ENCODE measurements at places on chromosomes 5 and 9.

DNA sequence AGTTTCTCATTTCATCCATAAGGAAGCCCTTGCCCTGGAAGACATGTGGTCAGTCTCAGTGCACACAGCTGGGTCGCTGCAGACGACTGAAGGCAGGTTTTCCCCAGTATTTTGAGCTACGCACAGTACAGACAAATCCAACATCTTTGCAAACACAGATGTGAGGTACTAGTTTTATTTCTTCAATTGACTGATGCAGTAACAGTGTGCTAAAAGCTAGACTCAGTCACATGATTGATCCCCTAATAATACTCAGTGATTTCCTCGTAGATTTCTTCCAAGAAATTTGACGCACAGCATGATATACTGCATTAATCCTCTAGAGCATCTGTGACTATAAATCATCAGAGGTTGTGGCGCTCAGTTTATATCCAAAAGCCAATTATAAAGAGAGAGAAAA lies 346.1 kb downstream of the DIRAS2 start:
- no peak for DNase-seq

GRCh38 chr5:1107167-1108022 lies 4.5 kb downstream of the SLC12A7 start:
- no peak for DNase-seq

- DNase-seq = peak; percentile 17
Measured at GRCh38 chr9:124040935-124041816, 29.6 kb downstream of the LHX2 start.

GRCh38 chr5:144203750-144204596 lies 33.3 kb downstream of the KCTD16 start:
- DNase-seq = peak; percentile 72

DNA sequence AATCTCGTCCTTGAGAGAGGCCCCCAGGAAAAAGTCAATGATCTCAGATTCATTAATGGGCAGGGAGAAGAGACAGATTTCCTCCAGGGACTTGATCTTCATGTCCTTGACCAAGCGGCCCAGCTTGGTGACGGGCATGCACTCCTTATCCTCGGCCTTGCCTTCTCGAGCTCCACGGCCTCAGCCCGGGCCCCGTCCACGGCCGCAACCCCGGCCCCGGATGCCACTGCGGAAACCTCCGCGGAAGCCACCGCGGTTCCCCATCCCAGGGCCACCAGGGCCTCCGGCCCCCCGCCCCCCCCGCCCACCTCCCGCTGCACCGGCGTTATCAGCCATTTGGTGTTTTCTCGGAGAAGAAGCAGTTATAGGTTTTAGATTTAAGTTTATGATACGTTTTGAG lies 18.3 kb downstream of the INVS start:
- no peak for DNase-seq

DNA sequence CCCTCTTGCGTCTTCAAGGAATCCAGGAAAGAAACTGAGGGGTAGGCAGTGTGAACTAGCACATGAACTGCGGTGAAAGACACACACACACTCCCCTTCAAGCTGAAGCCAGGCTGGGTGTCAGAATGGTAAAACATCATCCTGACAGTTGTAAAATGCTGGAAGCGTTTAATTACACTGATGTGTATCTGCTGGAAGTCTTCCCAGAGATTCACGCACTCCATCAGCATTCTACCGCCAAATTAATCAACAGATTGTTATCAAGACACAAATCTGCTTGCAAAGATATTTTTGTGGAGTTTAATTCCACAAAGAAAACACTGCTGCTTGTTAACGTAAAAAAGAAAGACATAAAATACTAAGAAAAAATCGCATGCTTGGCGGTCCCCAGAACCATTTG lies 241.0 kb upstream of the NFIL3 start:
- DNase-seq = no peak

DNA sequence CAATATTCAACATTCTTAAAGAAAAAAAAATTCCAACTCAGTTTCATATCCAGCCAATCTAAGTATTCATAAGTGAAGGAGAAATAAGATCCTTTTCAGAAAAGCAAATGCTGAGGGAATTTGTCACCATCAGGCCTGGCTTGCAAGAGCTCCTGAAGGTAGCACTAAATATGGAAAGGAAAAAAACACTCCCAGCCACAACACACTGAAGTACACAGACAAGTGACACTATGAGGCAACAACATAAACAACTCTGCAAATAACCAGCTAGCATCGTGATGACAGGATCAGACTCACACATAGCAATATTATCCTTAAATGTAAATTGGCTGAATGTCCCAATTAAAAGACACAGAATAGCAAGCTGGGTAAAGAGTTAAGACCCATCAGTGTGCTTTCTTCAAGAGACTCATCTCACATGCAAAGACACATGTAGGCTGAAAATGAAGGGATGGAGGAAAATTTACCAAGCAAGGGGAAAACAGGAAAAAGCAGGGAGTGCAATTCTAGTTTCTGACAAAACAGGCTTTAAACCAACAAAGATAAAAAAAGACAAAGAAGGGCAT lies 33.1 kb downstream of the ANKRD33B start:
- DNase-seq = no peak

DNA sequence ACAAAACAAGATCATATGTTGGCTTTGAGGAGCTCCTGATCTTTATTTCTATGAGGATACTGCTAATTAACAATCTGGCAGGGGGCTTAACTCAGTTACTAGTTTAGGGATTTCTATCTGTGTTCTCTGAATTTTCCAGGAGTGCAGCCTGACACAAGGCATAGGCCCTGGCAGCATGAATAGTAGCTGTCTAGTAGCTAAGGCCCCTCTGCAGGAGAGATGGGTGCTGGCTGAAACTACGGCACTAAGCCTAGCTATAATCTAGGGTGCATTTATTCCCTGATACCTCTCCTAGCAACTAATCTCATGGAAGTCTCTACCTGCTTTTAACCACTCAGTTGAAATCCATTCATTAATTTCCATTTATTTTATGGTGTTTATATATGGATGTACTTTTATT lies 268.2 kb downstream of the TMEM232 start:
- DNase-seq = no peak

DNA sequence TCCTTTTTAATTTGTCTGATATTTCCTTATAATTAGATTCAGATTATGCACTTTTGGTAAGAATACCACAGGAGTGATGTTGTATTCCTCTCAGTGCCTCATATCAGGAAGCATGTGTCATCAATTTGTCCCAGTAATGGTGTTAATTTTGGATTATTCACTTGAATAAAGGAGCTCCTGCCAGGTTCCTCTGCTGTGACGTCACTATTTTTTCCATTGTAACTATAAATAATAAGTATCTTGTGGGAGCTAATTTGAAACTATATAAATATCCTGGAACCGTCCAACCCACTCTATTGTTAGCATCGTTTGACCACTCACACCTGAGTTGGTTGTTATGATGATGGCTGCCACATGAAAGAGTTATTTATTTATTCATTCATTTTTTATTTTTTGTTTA lies 107.9 kb downstream of the INVS start:
- DNase-seq = no peak

DNA sequence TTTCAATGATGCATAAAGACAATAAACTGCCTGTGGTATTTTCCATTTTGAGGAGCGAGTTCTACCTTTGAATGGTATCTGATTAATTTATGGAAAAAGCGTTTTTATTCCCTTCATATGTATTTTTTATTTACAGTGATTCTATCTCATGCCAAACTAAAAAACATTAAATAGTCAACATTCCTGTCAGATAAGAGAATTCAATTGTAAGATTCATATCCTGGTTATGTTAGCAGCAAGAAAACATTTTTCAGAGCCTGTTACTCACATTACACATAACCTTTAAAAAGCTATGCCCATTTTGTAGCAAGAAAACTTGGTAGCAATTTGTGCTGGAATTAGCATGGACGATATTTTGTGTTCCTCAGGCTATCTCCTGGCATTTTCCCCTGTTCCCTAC lies 55.1 kb upstream of the PRLR start:
- no peak for DNase-seq

- DNase-seq = no peak
Measured at GRCh38 chr9:18531136-18532065, 57.4 kb downstream of the ADAMTSL1 start.

- DNase-seq = no peak
Measured at GRCh38 chr9:90307891-90308290, 334.7 kb downstream of the DIRAS2 start.

DNA sequence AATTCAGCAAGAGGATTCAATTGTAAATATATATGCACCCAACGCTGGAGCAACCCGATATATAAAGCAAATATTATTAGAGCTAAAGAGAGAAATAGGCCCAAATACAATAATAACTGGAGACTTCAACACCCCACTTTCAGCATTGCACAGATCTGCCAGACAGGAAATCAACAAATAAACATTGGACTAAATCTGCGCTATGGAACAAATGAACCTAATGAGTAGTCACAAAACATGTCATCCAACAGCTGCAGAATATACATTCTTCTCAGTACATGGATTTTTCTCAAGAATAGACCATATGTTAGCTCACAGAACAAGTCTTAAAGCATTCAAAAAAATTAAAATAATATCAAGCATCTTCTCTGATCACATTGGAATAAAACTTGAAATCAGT lies 86.1 kb upstream of the SLC1A1 start:
- DNase-seq = no peak

- no peak for DNase-seq
Measured at GRCh38 chr5:60520451-60521227, 179.3 kb downstream of the DEPDC1B start.

GRCh38 chr9:108673386-108673785 lies 182.4 kb downstream of the ACTL7B start:
- no peak for DNase-seq

DNA sequence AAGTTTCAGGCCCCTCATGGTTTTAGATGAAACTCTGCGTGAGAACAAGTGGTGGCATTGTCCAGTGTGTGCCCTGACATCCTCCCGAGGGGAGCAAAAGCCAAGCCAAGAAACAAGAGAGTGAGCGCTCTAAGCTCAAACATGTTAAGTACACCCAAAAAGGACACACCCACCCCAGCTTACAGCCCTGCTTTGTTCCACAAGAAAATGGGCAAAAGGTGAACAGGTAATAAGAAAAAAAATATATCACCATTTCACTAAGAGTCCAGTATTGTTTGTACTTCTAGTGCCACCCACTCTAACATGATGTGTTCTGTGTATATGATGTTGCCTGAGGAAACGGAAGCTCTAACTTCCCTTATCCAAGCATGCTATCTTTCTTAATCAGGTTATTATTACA lies 278.2 kb downstream of the SLIT3 start:
- DNase-seq = no peak

- DNase-seq = no peak
Measured at GRCh38 chr9:8757881-8758280, 958.3 kb upstream of the DMAC1 start.

DNA sequence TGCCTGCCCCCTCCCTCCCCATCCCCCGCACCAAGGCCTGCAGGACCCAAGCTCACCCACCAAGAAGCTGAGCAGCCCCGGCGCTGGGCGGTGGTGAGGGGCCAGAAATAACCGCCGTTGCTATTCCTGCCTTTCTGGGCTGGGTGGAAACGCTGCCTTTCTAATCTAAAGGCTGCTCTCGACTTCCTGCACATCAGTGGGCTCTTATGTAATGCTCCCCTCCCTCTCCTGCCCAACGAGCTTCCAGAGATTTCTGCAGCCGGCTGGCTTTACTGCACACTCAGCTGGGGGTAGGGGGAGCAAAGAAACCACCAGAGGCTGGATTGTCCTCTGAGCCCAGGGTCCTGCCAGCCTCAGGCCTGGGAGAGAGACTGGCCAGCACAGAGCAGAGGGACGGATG lies 6.9 kb upstream of the EGR1 start:
- DNase-seq = no peak

- DNase-seq = no peak
Measured at GRCh38 chr5:73230264-73231245, 57.6 kb downstream of the TMEM174 start.

- no peak for DNase-seq
Measured at GRCh38 chr9:98660541-98660940, 48.2 kb downstream of the GABBR2 start.

GRCh38 chr5:13567819-13568218 lies 376.7 kb downstream of the DNAH5 start:
- DNase-seq = no peak

DNA sequence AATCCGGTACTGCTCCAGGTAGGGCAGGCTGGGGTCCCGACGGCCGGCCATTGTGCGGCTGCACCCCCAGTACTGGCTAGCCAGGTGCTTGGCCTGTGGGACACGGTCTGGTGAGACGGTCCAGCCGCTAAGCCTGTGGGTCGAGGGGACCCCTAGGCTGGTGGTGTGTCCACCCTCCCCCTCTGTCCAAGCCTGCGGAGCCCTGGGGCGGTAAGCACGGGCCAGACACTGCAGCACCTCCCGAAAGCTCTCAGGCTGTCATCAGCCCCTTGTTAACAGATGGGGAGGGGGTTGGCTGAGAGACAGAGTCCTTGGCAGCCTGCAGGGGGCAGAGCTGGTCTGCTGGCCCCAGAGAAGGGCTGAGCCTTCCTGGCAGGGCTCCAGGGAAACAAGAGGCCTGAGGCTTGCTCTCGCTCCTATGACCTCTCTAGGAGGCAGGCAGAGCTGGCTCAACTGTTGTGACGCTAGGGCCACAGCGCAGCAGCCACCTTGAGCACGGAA lies 11.8 kb upstream of the MRNIP start:
- DNase-seq = no peak

DNA sequence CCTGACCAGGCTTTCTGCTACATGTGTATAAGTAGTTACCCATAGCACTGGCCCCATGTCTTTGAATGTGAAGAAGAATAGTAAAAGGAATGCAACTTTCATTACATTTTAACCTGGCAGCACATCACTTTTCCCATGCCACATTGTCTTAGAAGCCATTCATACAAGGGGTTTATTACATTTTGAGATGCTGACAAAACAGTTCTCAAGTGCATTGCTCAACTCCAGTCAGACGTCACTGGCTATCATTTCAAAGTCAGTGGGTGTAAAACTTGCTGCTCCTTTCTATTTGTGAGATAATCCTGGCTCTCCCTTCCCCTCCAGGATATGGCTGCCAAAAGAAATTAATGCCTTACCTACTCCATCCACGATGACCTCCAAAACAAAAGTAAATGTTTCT lies 97.0 kb upstream of the VCAN start:
- no peak for DNase-seq

Data from Panc1 (cell line).